ENCODE measurements at places on chromosomes 1 and 21. TPM values are rescaled to one million over a fixed set of nuclear protein-coding genes. Genes with fewer than 3 reads are reported as not detected.

- DNase-seq: peak; percentile 21
Measured at GRCh38 chr21:31732597-31733550, 956 bp upstream of the SCAF4 start.

DNA sequence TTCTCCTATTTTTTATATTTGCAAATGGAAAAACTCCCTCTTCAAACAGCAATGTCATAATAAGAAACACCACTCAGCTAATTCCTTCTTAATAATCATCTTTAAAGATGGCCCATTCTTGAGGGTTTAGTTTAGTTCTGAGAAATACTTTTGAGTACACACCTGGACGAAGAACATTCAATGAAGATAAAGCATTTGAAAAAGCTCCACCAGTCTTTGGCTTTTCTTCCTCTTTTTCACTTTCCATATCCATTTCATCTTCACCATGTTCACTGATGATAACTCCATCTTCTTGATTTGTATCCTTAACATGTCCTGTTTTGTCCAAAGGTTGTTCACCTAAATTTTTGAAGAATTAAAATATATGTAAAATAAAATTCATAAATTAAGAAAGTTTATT, 7.4 kb downstream of the PAXBP1 start:
- no peak for DNase-seq

- no peak for DNase-seq
Measured at GRCh38 chr21:41611966-41612606, 104.1 kb upstream of the TMPRSS2 start.

DNA sequence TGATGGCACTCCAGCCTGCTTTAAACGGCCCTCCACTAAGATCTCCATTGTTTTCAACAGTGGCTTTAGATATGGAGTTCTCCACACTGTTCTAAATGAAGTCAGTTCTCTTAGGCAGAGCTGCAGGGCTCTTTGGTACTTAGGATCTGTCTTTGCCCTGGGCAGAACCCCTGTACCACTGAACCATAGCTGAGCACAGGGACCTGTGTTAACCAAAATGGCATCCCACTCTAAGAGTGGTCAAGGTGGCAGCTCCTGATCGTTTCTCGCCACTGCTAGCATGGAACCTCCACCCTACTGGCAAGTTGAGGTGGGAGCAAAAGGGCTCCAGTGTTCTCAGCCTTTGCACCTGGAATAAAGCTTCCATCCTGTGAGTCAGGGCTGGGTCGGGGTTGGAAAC, 186.7 kb downstream of the TM2D1 start:
- no peak for DNase-seq

GRCh38 chr1:203911806-203912205, 50.4 kb downstream of the SNRPE start:
- DNase-seq: no peak

The PGLYRP4 gene
- not detected for total RNA-seq

Data from pancreas (tissue), 10 donors.